SK-MEL-5 (cell line): ENCODE measurements at places on chromosomes 5 and 9. TPM values are rescaled to one million over a fixed set of nuclear protein-coding genes. Genes with fewer than 3 reads are reported as not detected.

- DNase-seq: no peak
These were observed 205.2 kb upstream of the ZNF608 start for GRCh38 chr5:124951661-124952060.

DNA sequence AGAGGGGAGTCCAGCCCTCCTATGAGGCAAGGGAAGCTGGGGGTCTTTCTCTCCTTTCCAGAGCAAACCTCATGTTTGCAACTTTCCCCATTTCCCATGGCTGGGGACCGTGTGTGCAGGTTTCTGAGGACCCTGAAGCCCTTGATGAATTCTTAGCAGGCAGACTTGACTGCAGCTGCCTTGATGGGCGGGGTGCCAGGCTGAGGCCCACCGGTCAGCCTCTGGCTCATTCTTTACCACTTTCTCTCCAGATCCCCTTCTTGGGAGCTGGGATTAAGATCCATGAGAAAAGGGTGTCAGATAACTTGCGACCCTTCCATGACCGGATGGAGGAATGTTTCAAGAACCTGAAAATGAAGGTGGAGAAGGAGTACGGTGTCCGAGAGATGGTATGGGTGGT, 30.0 kb upstream of the FOXI1 start:
- DNase-seq: no peak

DNA sequence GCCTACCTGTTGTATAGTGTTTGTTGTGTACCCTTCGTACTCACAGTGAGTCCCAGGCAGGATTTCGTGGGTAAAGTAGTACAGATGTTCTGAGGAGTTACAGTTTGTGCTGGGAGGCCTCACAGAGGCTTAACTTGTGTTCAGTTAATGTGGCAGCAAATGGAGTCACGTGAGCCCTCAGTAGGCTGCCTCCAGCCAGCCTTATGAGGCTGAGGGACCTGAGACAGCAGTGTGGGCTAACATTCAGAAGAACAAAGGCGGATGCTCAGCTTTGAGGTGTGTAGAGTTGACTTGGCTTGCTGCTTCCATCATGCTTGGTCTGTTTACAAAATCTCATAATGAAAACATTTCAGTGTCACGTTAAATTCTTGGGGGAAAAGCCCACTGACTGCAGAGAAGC, 118.1 kb downstream of the TRIO start:
- no peak for DNase-seq

GRCh38 chr5:142795251-142795650, 25.1 kb downstream of the ARHGAP26 start:
- no peak for DNase-seq

- no peak for DNase-seq
These were observed 16.2 kb downstream of the HINT1 start for GRCh38 chr5:131148835-131149234.

DNA sequence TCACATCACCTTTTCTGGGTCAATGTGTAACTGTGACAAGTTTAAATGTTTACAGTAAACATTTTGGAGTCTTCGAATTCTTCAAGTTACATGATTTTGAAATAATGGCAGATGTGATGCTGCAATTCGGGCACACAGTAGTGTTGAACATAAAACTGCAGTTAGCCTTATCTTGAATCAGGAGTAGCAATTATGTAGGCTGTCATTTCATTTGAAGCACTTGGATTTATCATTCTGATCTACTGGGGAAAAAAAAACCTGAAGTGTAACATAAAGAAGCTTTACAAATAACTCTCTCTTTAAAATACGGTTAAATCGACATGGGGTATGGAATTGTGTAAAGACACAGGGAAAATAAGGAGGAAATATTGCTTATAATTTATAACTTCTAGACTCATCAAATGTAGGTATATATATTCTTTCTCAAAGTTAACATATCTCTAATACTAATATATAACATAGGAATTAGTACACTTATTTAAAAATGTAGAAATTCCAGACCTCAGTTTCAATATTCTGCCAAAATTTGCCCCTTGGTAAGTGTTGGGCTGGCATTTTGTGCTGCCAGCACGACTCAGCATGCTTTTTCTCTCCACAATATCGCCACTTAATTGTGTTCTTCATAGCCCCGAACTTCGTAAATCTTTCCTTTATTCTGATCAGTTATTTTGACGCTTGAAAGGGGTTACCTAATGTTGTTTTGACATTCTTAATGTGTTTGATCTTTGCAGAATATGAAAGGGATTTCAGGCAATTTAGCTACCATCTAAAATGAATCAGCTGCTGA, 226.7 kb downstream of the PRR16 start:
- no peak for DNase-seq

DNA sequence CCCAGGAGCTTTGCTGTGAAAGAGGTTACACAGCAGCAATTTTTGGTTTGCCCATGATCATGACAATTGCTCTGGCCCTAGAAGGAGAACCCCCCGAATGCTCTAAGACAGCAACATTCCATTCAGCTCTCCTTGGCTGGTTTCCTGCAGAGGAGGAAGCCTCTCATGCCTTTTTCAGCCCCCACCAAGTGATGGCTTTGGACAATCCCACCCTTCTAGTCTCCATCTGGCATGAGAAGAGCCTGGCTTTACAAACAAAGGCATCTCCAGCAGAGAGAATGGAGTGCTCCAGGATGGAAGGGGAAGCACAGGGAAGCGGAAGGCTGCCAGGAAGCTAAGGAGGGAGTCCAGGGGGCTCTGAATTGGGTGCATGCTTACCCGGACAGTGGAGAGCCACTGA, 98.4 kb downstream of the CRB2 start:
- no peak for DNase-seq

- DNase-seq: no peak
These were observed 106.2 kb downstream of the ADAMTSL1 start for GRCh38 chr9:18580151-18580550.

- DNase-seq: no peak
These were observed 6.0 kb upstream of the RICTOR start for GRCh38 chr5:39080168-39080567.

- DNase-seq: no peak
These were observed 31.2 kb upstream of the EBF1 start for GRCh38 chr5:159130871-159131270.

DNA sequence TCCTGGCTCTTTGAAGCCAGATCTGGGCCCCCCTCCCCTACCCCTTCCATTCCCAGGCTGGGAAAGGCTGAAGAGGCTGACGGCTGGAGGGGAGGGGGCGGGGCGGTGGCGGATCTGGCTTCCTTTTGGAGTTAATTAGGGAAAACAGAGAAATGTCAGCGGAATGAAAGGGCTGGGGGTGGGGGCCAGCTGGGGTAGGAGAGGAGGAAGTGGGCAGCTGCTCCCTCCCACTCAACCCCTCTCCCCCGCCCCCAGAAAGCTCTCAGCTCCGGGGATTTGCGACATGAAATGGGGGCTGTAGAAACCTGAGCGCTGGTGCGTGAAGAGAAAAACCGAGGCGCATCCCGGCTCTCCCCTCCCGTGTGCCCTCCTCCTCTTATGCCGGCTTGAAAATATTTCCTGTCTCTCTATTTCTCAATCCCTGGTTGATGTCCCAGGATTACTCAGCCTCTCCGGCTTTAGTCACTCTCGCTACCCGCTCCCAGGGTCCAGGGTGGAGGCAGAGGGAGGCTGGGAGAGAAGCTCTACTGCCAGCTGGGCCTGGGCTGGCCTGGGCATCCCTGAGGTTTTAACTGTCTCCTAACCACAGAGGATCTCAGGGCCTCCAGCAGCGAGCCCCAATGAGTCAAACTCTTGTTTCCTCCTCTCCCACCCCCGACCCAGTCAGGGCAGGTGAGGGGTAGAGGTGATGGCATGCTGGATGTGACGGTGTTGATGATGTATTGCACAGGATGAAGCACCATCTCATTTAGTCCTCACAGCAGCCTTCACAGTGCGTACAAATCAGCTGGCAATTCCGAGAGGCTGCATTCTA, 20.1 kb downstream of the PCDHGC5 start:
- DNase-seq: no peak

- peak; percentile 44 for DNase-seq
These were observed at the start of gene F2R for GRCh38 chr5:76715736-76716455. Gene F2R (plus strand): TSS chr5:76716126. CDS start chr5:76716308, 182 bp downstream.

DNA sequence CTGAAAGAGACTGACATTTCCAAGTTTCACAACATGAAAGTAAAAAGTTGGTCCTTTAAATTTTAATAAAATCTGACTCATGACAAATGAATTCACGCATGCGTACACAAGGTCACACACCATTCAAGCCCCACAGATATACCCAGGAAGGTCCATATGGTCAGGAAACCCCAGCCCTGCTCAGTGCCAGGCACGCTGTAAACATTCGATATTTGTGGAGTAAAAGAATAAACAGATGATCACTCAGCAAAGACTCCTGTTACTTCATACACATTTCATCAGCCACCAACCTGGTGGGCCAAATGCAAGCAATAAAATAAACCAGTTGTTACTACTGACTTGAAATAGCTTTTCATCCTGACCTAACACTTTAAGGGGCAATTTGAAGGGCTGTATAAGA, 158.0 kb upstream of the RETREG1 start:
- no peak for DNase-seq

GRCh38 chr5:53368516-53368915, 111.9 kb upstream of the FST start:
- no peak for DNase-seq

DNA sequence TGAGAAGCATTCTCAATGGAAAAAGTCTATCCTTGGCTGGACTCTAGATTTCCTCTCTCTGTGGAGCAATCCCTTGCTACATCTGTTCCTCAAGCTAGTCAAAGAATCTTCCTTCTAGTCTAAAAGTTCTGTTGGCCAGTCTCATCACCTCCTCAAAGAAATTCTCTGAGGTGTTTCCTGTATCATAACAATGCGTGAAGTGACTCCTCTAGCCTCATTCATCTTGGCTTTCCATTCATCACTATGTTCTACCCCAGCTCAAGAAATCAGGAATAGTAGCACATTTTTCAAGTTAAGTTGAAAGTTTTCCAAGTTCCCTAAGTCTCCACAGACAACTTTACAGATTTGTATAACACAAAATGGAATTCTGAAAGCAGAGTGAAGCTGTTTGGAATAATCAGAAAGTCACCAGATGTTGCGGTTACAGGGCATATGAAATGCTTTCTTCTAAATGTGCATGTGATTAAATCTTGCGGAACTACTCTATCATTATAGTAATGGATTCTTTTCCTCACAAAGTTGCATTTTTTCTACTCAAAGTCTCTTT, 176.6 kb upstream of the FREM1 start:
- DNase-seq: no peak

- no peak for DNase-seq
These were observed 12.9 kb downstream of the MSX2 start for GRCh38 chr5:174737330-174737729.

DNA sequence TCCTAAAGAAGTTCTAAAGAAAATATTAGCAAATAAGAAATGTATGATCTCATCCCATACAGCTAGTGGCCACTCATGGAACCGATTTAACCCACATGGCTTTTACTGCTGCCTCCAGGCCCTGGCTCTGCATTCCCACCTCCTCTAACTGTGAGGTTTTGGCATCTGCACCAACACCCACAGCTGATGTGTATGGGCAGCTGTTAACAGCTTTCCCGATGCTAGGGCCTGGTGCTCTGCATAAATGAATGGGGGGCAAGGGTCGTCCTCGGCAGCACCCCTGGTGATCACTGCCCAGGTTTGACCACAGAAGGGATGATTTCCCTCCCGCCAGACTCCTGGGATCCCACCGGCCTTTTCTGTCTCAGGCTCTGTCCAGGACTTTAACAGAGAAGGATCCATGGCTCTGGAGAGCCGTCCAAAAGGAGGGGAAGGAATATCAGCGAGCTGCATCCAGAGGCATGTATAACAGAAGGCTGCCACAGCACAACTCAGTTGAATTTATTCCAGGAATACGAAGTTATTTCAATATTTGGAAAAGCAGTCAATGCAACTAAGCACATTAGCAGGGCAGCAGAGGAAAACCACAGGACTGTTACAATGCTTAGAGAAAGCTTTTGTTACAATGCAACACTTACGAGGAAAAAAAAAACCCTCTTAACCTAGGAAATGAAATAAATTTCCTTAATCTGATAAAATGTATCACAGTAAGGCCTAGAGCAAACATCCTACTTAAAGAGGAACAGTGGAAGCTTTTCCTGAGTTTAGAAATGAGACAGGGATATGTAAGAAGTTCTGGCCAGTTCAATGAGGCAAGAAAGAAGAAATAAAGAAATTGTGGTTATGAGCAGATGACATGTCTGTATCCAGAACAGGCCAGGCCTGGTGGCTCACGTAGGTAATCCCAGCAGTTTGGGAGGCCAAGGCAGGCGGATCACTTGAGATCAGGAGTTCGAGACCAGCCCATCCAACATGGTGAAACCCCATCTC, 63.1 kb downstream of the NACC2 start:
- no peak for DNase-seq

- DNase-seq: no peak
These were observed 43.2 kb downstream of the PTGES start for GRCh38 chr9:129709438-129710168.

GRCh38 chr9:121154782-121155181, 46.9 kb downstream of the RAB14 start:
- DNase-seq: no peak

DNA sequence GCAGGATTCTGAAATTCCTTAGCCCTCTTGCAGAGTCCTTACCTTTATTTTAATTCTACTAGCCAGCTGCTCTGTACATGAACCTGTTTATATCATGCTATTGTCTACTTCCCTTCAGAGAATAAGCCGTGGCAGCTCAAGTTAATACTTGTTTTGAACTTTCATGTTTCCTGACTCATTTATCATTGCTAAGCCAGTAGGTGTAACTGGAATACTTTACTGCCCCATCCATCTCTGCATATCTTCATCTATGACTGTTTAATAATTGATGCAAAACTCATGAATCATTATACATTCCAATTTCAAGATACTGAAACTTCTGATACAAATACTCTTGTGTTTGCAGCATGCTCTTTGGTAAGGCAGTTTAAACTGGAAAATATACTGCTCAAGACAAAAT, 174.7 kb downstream of the PPP2R2B start:
- DNase-seq: no peak

GRCh38 chr5:83377131-83377865, 94.2 kb upstream of the VCAN start:
- DNase-seq: no peak

DNA sequence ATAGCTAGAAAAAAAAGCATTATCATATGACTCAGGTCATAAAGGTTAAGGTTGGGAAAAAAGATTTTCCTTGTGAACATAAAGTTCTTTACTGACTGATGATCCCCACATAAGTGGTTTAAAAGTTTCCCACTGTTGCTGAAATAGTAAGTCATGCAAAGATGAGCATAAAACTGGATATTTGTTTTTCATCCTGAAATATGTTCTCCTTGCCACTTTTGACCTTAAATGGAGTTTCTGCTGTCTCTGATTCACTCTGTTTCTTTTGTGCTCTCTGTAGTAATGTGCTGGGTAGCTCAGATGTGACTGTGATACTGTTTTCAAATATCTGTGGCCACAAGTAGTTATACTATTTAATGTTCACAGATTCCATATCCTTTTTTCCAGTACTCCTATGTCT, 162.5 kb upstream of the GAS1 start:
- no peak for DNase-seq

Gene CDH12
- 33.1 and 35.9 TPM in 2 replicates for total RNA-seq

Gene LAMC3
- total RNA-seq: 2.9 and 3.3 TPM in 2 replicates

Gene SPINK7
- not detected in 2 replicates for total RNA-seq

Gene PDZD2
- 0.11 and 0.26 TPM in 2 replicates for total RNA-seq

Gene PCDHGA6
- 1.8 and 2.4 TPM in 2 replicates for total RNA-seq

Gene ANKRD55
- 0.08 TPM in 1 of 2 replicates, not detected in the other for total RNA-seq

Gene RANBP17
- 17.8 and 18.0 TPM in 2 replicates for total RNA-seq

Gene GRM6
- not detected in 2 replicates for total RNA-seq

Gene PCDHA11
- 1.0 and 1.9 TPM in 2 replicates for total RNA-seq

Gene KCNIP1
- total RNA-seq: not detected in 2 replicates

Gene MBLAC2
- total RNA-seq: 8.4 and 10.7 TPM in 2 replicates

Gene ZDHHC11B
- 5.9 and 8.6 TPM in 2 replicates for total RNA-seq
